ENCODE measurements at places on chromosomes 4 and X. TPM values are rescaled to one million over a fixed set of nuclear protein-coding genes. Genes with fewer than 3 reads are reported as not detected.

The TMEM47 gene
- 30.6 TPM for total RNA-seq

The TMPRSS11A gene
- total RNA-seq, result not detected

The AKAP14 gene
- not detected for total RNA-seq

The TMEM31 gene
- not detected for total RNA-seq

The SLC49A3 gene
- 3.4 TPM for total RNA-seq

The RHOXF1 gene
- not detected for total RNA-seq

The TRIM75 gene
- total RNA-seq, result not detected

The HSFX4 gene
- not detected for total RNA-seq

The HMX1 gene
- total RNA-seq, result not detected

The IRS4 gene
- total RNA-seq, result not detected

DNA sequence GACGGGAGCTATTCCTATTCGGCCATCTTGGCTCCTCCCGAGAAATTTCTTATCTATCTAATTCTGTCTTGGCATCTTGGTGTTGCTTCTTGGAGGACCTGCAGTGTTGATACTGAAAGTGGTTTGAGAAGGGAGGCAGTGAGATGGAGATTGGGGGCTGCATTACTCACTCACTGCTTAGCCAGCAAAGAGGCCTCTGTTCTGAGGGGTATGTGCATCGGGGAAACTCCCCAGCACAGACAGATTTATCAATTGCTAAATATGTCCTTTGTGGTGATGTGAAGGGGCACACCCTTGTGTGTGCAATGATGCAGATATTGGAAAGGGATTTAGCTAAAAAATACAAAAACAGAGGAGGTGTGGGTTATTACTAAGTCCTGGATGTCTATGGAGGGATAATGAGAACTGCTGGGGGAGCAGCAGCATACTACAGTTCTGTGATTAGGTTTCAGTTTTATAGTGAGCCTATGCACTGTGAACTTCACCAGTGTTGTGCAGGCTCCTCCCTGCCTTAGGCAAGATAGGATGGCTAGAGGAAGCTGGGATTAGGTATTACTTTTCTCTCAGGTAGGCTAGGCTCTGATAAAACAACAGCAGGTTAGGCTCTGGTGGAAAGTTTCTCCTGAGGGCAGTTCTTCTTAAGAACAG lies 279.0 kb downstream of the HS3ST1 start:
- no peak for DNase-seq

DNA sequence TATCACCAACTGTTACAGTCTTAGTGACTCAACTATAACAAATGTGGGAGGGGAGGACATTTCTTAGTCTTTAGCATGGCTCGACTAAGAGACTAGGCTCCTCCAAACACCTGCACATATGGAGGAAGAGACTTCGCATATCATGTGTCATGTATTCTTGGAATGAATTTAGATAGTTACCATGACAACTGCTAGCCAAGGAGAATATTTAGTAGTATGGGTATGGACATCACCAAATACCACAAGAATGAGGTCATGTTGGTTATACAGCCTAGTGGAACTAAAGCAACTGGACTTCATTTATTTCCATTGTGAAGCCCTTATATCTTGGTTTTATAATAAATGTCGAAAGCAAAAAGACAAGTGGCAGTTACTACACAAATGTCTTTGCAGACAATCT lies 512.3 kb downstream of the CFAP47 start:
- DNase-seq, result no peak

- DNase-seq, result no peak
These were observed 52.2 kb upstream of the SOD3 start for GRCh38 chr4:24743206-24743605.

DNA sequence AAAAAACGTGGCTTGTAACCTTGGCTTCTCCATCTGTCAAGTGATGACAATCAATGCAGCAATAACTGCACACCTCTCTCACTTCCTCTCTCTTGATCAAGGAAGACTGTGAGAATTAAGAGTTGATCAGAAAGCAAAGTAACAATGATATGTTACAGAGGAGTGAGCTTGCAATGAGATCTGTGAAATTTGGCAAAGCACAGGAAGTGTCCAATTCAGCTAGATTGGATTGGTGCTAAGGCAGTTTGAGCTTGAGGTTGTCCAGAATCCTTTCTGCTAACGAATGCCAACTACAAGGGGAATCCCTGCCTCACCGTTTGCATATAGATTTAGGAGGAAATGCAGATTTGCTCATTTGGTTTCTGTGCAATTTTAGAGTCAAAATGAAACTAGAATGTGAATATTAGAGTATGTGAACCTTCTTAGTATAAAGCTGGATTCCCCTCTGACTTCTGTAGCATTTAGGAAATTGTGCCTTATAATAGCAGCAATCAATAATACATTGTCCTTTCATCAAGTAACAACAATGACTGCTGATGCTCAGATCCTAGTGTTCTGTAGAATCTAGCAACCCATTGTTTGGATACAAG lies 346.4 kb downstream of the PTTG2 start:
- no peak for DNase-seq

GRCh38 chrX:48918643-48919340 lies at the start of gene PIM2:
Gene PIM2 (minus strand): TSS chrX:48919024. CDS start chrX:48918834, 190 bp downstream.
- DNase-seq, result peak; percentile 78

GRCh38 chr4:1345903-1346780 lies 866 bp upstream of the UVSSA start:
- DNase-seq, result no peak

DNA sequence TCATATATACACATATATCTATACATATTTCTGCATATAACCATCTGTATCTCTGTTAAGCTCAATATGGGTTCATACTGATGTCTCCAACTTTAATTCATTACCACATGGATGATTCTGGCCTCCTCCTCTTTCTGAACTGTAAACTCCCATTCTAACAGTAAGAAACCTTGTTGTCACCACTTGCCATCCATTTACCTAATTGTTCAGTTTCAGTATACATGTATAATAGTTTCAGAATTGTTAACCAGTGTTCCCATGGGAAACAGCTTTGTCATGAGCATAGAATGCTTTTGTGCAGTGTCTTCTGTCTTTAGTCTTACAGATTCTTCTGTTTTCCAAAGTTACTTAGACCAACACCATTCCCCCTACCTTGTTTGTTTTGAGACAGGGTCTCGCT lies 35.9 kb downstream of the SLC9A6 start:
- no peak for DNase-seq

GRCh38 chr4:54390670-54391069 lies 161.6 kb downstream of the PDGFRA start:
- no peak for DNase-seq

GRCh38 chr4:48112017-48112667 lies 21.9 kb downstream of the TXK start:
- DNase-seq, result no peak

DNA sequence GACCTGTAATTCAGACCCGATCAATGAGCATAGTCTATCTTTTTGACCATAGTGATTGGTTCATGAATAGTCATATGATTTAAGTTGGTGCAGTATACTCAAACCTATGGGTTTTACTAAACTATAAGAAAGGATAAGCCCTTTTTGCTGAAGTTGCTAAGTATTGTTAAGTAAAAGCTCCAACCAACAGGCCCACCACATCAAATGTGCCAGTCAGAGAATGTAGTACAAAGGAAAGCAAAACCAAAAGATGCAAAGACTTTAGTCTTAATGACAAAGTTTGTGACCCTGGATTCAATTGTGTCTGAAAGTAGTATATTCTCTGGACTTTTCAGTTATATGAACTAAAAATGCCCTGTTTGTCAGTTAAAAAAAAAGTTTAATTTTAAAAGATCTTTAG lies 208.1 kb upstream of the TET2 start:
- no peak for DNase-seq

- no peak for DNase-seq
These were observed 65.3 kb upstream of the FAM120C start for GRCh38 chrX:54248309-54248708.

DNA sequence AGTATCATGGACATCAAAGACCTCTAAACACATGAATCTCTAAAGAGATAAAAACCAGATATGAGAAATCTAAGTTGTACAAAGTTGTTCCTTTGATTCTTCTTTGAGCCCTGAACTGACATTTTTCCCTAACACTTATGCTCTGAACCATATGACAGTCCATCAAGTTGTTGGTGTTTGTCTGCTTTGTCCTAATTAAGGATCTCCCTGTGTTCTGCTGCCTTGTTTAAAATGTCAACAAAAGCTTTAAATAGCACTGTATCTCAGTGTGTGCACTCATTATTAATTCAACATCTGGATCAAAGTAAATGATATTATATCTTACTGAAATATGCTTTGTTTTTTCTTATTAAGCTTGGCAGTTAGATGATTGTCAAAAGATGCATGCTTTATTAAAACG lies 321.8 kb downstream of the MAPK10 start:
- DNase-seq, result no peak

DNA sequence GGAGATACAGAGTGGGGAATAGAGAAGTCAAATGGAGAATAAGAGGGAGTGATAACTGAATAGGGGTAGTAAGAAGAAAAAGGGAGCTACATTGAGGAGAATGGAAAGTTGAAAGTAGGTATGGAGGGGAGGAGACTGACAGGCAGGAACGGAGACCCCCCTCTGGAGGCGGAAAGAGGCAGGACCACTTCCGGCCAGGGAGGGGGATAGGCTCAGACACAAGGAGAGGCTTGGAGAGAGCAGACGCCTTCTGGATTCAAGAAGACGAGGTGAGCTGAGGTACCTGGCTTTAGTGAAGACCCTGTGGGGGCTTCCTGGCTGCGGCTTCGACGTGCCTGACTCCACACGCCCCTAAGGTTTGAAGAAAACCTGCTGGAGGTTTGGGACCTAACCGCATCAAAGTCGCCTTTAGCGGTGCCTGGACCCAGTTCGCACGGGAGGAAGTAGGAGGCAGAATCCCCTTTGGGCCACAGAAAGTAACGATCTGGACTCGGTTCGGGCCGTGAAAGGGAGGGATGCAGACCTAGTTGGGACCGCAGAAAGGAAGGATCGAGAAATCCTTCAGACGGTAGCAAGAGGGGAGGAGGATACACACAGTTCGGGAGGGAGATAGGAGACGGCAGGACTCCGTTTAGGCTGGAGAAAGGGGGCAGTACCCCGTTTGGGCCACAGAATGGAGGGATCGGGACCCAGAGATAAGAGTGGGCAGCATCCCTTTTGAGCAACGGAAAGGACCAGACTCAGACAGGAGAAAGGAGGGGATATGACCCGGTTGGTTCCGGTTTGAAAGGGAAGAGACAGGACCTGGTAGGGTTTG lies at the start of gene TRO:
Gene TRO, plus strand, starts transcription at position 215 of the 817 bp plus-strand sequence. CDS start 1,423 bp downstream, outside the sequence.
- DNase-seq, result no peak

GRCh38 chr4:54032558-54033135 lies 31.8 kb downstream of the CHIC2 start:
- no peak for DNase-seq

DNA sequence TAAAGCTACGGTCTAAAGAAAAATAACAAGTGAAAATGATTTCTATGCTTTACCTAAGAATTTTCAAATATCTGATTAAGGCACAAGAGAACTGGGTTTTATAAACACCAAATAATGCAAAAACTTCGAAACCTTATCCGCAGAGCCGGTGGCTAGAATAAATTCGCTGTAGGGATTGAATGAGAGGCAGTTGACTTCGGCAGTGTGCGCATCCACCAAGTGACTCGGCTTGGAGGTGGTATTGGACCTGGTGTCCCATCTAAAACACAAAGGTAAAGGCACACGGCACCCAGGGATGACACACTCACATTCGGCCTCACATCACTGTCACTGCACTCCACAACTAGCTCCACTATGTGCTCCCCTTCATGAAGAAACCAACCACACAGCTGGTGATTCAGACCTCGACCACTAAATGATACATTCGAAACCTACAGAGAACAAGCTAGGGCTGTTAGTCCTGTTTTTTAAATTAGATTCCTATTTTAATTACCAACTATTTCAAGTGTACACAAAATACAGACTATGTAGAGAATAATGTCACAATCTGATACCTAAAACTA lies 17.5 kb downstream of the RBBP7 start:
- DNase-seq, result no peak

GRCh38 chrX:25105221-25105620 lies 89.5 kb upstream of the ARX start:
- no peak for DNase-seq

GRCh38 chrX:43881410-43882293 lies 598 bp downstream of the MAOB start:
- DNase-seq, result no peak

GRCh38 chr4:72567821-72568675 lies 973 bp downstream of the ADAMTS3 start:
- DNase-seq, result peak; percentile 4

DNA sequence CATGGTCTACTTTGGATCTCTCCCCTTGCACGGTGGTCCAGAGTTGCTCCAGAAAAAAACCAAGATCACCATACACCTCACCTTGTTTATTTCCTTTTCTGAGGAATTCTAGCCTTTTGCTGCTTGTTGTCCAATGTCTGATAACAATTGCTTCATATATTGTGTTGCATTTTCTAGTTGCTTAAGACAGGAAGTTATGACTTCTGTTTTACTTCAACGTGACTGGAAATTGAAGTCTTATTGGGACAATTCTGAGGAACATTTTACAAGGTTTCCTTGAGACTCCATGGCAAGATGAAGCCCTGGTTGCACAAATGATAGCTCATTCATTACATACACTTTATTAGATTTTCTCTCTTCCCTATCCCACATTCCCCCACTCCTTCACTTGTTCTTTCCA lies 5.2 kb downstream of the CXCL1 start:
- no peak for DNase-seq

DNA sequence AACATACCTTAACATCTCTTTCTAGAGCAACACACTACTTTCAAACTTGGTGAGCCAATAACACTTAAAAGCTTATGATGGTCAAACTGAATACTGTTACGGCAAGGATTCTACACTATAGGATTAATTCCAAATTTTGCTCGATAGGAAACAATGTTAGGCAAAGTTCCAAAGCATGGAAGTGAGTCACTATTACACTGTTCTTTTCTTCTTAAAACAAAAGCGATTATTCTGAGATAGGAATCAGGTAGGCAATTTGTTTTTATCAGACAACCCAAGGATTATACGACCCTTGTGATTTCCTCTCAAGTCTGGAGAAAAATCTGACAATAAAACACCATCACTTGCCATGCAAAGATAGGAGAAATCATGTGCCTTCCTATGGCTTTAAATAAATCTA lies 81.5 kb downstream of the HUWE1 start:
- DNase-seq, result no peak

GRCh38 chr4:142416711-142417275 lies 429.3 kb downstream of the INPP4B start:
- DNase-seq, result no peak

DNA sequence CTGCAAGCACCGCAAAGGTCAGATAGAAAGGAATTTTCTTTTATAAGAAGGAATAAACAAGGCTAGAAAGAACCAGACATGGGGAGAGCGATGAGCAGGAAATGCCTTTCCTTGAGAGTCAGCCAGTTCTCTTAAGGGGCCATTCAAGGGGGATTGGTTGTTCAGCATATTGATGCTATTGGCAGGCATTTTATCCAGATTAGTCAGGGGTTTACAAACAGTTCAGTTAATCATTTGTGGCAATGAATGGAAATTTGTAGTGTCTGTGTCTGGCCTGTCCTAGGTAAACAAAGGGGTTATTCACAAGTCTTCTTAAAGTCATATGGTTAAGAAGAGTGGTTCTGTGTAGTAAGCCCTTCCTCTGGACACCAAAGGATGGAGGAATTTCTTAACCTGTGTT lies 184.7 kb upstream of the FRMPD4 start:
- DNase-seq, result no peak

Measured in gastrocnemius medialis (tissue), 4 donors.